Left lung (tissue), 14 donors: ENCODE measurements at places on chromosomes 12 and 14. TPM values are rescaled to one million over a fixed set of nuclear protein-coding genes. Genes with fewer than 3 reads are reported as not detected.

GRCh38 chr12:117334051-117334450, 27.4 kb downstream of the NOS1 start:
- no peak for DNase-seq

DNA sequence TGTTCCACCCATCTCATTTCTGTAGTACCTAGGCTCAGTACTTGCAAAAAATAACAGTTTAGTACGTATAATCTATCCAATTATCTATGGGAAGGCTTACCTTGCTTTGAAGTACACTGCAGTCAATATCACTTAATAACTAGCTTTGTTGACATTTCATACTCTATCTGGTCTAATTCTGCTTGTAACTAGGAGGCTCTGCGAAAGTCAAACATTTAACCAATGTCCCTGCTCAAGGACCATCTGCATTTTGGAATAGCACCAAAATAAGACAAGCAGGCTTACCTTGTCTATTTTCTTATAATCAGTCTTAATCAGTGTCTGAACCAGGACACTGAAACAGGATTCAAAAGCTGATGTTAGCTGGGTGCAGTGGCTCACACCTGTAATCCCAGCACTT, 39.9 kb downstream of the SLC25A47 start:
- DNase-seq, result no peak

GRCh38 chr12:11638315-11638916, 11.1 kb upstream of the ETV6 start:
- no peak for DNase-seq

- DNase-seq, result no peak
These were observed 13.8 kb downstream of the SLC41A2 start for GRCh38 chr12:104944252-104944651.

DNA sequence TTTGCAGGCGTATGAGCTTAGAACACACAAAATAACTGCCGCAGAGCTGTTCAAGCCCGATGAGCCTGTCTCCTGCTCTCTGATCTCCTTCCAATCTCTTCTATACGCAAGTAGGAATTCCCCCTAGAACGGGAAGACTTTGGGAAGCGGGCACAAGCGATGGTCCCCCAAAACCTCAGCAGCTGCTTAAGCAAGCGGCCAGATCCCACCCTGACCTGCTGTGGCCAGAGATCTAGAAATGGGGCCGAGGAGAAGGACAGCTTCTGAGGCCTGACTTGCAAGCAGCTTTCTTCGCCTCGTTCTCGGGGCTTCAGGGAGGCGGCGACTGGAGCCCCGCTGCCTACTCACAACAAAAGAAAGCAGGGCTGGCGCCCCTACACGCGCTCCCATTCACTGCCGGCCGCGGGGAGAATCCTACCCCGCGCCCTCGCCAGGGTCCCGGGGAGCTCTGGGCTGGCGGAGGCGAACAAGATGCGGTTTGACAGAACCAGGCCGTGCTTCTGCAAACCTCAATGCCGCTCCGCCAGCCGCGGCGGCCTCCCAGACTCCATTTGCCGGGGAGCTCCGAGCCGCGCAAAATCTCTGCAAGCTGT, 922 bp downstream of the TBX5 start:
- DNase-seq, result no peak

DNA sequence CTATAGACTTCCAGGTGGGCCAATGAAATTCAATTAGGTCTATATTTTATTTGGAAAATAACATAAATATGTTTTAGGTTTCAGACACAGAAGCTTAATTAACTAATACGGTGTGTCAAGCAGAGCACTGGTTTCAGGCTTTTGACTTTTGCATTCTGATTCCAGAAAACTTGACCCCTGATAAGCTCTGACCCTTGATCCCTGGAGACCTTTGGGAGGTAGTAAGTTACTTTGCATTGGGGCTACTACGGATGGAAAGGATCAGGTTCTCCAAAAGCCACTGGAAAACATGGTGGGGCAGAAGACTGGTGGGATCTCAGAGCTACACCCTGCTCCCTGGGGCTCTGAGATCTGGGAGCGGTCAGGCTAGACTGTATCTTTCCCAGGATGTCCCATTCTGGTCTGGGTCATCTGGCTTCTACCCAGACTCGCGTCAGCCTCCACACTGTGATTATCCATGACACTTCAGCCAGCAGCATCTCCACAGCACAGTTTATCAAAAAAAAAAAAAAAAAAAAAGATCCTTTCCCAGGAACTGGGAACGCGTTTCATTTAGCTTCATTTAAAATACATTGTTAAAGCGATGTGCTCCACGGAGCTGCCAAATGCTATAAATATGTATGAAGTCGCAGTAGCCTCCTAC, 17.8 kb upstream of the EMP1 start:
- no peak for DNase-seq

DNA sequence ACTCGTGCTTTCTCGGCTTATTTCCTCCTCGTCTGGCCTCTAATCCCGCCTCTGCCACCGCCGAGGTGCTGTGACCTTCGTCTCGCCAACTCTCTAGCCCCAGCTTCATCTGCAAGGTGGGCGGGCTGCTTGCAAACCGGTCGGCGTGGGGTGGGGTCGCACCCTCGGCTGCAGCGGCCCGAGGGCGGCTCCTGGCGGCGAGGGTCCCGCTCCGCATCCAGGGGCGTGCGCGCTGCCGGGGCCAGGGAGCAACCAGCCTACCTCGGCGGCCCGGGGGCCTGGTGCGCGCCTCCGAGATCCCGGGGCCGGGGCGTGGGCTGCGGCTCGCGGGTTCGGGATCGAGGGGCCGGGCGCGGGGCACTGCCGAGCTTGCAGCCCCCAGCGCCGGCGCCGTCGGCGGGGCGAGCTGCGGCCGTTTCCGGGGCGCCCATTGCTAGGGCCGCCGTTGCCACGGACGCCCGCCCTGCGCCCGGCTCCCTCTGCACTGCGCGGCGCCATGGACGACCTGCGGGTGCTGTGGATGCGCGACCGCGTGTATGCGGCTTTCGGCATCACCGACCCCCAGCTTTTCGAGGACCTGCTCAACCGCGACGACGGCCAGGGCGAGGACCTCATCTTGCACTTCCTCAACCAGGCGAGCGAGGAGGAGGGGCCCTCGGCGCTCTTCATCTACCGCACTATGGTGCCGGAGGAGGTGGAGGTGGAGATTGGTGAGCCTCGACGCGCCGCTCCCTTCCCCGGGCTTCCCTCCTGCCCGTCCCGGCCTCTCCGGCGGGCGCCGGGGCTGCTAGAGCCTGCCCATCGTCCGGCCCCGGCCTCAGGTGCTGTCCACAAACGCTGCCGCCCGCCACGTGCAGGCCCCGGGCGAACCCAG, at the start of gene DNAH10:
TSS of gene DNAH10 (plus strand) at position 461 of the 874 bp plus-strand sequence. CDS start at position 497, 36 bp downstream.
- DNase-seq, result peak; percentile 85

- DNase-seq, result no peak
These were observed 291.5 kb downstream of the NELL2 start for GRCh38 chr12:44584625-44585024.

- DNase-seq, result no peak
These were observed 31.4 kb downstream of the CD9 start for GRCh38 chr12:6231359-6232268.

GRCh38 chr12:108859923-108860291, 2.5 kb upstream of the SSH1 start:
- DNase-seq, result no peak

DNA sequence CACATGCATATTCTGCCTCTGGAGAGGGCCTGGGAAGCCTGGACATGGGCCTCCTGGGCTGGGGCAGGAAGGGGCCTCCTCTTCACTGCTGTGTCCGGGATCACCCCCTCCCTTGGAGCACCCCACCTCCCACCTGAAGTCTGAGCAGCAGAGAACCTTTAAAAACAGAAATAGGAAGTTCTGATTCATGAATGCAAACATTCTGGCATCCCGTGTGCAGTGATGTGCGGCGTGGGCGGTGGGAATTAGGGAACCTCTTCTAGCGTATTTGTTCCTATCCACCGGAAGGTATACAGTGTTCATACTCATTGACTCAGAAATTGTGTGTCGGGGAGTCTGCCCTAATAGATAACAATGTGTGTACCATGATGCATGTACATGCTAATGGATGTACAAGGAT, 46.2 kb downstream of the C14orf132 start:
- DNase-seq, result no peak

DNA sequence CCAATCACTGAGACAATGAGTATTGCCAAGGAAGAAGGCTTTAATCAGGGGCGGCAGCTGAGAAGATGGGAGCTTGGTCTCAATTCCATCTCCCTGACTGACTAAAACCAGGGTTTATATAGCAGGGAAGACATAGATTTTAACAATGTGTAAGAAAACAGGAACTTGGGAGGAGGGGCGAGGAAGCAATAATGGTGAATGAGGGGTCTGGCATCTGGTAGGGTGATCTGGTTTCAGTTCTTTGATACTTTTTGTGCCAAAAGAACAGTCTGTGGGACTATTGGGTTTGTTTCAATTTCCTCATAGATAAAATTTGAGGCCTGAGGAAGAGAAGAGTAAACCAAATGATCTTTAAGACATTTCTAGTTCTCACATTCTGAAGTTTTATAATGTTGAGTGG, 49.2 kb downstream of the FUT8 start:
- DNase-seq, result no peak

- DNase-seq, result no peak
These were observed 60.3 kb downstream of the RIN3 start for GRCh38 chr14:92573761-92574498.

DNA sequence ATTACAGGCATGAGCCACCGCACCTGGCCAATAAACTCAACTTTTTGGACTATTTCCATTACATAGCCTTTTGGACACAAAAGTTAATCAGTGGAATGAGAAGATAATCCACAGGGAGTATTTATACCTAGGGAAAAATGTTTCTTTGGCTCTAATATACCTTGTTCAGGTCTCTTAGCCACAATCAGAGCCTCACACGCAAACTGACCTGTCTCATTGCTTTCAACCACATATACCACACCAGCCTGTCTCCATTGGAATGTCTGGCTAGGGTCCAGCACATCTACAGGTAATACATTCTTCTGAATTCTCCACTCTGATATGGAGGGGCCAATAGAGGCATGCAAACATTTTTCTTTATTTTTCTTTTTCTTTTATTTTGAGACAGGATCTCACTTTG, 3.8 kb upstream of the RBMS2 start:
- no peak for DNase-seq

GRCh38 chr14:85118274-85118673, 411.7 kb upstream of the FLRT2 start:
- no peak for DNase-seq

DNA sequence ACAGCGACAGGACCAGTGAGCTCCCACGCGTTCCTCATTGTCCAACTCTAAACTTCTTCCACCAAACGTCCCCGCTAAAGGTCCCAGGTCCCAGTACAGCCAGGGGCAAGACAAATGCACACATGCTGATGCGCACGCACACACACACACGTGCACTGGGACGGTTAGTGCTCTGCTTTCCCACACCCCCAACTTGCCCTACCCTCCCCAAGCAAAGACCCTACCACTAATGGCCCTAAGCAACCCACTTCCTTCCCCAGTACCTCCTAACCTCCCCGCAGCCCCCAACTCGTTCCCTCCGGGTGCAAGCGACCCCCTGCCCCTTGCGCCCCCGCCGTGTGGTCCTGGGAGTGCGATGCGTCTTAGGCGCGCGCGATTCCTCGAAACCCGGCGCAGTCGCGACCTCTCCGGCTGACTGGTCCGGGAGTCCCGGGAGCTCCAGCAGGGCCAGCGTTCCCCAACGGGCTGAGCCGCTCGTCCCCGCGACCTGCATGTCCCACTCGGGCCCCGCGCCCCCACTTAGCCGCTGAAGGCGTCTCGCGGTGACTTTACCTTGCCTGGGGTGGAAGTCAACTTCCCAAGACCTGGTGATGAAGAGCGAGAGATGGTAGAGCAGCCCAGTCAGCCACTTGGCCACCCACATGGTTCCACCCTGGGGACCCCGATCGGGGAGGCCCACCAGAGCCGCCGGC, 578 bp downstream of the ADAMTS20 start:
- DNase-seq, result no peak

DNA sequence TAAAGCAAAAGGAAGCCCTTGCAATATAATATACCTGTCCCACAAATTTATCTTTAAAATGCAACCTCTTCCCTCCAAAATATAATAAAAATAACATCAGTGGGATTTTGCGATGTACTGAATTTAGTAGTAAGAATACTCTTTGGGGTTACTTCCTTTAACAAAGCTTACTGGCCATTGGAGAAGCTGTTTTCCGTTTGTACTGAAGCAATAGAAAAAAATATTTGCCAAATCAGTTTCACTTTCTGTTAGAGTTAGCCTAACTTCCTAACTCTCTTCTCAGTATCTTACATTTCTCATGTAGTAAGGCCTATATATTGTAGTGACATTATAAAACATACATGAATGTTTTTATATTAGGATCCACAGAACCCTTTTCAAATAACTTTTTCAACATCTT, 3.7 kb downstream of the MAX start:
- no peak for DNase-seq

DNA sequence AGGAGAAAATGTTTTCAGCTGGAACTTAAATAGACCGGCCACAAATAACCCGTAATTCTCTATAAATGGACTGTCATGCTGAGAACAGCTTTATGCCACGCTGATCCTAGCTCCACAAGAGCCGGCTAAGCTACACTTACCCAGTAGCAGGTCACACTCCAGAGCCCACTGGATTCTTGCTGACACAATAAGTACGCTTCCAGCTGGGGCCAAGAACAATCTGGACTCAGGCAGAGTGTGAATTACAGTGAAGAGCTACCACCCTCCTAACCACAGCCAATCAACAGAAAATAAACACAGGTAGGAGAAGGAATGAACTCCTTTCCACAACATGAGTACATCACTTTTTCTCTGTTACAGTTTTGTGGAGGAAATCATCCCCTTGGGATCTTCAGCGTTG, 531.3 kb downstream of the GALC start:
- no peak for DNase-seq

- no peak for DNase-seq
These were observed 34.8 kb downstream of the PTHLH start for GRCh38 chr12:27937768-27938167.

DNA sequence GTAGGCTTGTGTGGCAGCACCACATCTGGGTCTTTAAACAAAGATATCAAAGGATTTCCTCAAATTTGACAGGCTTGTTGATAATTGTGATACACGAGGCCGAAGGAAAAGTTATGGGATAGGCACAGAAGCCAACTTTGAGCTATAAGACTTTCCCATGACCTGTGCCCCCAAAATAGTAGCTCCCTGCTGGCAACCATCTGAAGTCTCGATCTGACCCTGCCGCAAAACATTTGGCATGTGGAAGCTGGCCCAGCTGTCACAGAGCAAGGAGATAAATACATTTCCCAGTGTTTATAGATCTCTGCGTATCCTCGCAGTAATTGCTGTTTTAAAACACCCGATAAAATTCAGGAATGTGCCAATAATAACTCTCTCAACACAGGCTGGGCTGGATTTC, 26.4 kb upstream of the RGS6 start:
- DNase-seq, result no peak

GRCh38 chr12:65948320-65949008, 124.2 kb downstream of the HMGA2 start:
- peak; percentile 63 for DNase-seq

- DNase-seq, result no peak
These were observed 40.1 kb upstream of the STAB2 start for GRCh38 chr12:103546959-103547358.

Gene FAR2
- 7.6 TPM for polyA plus RNA-seq

Gene PMEL
- 2.5 TPM for polyA plus RNA-seq

Gene CMA1
- polyA plus RNA-seq, result not detected

Gene FANCM
- 16.0 TPM for polyA plus RNA-seq

Gene MMP17
- 4.5 TPM for polyA plus RNA-seq

Gene VWF
- polyA plus RNA-seq, result 136 TPM

Gene DAO
- not detected for polyA plus RNA-seq

Gene NTS
- 5.4 TPM for polyA plus RNA-seq

Gene SERPINA6
- not detected for polyA plus RNA-seq
